ENCODE measurements at places on chromosomes 6 and 20.

DNA sequence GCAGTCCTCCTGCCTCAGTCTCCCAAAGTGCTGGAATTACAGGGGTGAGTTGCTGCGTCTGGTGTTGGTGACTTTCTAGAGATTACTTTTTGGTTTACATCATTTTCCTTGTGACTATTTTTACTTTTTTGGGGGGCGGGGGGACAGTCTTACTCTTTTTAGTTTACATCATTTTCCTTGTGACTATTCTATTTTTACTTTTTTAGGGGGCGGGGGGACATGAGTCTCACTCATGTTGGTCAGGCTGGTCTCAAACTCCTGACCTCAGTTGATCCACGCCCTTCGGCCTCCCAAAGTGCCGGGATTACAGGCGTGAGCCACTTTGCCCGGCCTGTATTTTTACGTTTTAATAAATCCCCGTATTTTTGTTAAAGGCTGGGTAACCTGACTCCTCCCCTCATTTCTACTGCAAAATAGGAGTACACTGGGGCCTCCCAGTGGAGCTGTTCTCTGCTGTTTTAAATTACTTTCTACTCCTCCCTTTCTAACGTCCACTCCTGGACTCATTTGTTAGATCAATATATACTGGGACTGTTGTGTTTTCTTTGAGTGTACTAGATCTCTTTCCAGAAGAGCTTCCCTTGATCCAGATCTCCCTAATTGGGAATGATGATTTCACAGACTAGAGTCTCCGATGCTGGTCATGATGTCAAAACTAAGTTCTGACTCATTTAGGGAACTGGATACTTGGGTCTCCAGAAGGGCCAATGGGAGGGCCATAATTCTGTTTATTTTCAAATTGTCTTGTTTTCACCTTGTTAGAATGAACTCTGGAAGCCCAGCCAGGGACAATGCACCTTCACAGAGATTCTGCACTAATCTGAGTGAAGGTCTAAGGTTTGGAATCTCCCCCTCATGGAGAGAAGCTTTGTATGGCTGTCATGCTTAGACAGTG is 9.2 kb downstream of the HSPA1B start:
- no peak for DNase-seq

DNA sequence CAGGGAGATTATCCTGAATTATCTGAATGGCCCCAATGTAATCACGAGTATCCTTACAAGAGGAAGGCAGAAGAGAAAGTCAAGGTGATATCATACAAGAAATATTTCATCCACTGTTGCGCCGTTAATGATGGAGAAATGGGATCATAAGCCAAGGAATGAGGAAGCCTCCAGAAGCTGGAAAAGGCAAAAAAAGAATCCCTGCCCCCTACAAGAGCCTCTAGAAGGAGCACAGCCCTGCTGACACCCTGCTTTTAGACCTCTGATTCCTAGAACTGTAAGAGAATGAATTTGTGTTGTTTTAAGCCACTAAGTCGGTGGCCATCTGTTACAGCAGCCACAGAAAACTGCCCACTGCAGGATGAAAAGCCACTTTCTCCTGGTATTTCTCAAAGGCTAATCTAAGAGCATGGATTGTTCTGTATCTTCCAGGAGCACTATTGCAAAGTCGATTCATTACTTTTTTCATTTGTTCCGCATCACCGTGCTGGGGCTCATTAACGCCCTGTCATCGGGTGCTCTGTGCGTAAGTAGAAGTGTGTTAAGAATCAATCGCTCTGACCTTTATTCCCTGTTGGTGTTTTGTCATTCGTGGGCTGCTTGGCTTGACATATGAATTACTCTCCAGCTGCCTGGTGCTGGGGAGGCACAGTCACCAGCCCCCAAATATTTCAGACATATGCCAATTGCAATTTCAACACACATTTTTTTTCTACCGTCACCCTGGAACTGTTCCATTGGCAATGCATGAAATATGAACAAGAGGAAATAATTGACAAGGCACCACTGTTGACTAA is 117.0 kb downstream of the PCSK2 start:
- no peak for DNase-seq

GRCh38 chr20:12159261-12159660 is 241.6 kb downstream of the BTBD3 start:
- no peak for DNase-seq

- no peak for DNase-seq
These were observed 1323.1 kb upstream of the CITED2 start for GRCh38 chr6:140697585-140697984.

DNA sequence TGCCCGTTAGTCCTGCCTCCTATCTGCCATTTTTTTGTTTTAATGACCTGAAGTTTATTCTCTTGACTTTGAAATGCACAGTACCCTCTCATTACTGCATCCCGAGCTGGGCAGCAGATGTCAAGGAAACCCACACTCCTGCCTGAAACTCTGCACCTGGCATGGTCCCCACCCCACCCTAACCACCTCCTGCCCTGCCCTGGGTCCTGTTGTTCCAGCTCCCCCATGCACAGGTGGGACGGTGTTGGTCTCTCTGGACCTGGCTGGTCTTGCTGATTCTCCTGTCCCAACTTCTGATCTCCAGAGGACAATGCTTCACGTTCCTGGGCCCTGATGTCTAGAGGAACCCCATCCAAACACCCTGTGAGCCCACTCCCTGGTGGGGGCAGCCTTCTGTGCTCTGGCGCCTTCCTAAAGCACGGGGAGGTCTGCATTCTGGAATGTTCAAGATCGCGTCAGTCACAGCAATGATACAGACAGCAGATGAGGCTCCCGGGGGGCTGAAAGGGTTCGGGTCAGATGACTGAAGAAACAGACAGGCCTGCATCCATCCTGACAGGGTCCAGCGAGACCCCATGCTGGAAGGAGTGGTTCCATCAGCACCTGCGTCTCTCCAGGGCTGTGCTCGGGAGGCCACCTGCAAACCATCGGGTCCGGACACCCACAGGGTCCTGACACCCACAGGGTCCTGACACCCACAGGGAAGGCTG is 73.6 kb downstream of the ERMARD start:
- DNase-seq: no peak

DNA sequence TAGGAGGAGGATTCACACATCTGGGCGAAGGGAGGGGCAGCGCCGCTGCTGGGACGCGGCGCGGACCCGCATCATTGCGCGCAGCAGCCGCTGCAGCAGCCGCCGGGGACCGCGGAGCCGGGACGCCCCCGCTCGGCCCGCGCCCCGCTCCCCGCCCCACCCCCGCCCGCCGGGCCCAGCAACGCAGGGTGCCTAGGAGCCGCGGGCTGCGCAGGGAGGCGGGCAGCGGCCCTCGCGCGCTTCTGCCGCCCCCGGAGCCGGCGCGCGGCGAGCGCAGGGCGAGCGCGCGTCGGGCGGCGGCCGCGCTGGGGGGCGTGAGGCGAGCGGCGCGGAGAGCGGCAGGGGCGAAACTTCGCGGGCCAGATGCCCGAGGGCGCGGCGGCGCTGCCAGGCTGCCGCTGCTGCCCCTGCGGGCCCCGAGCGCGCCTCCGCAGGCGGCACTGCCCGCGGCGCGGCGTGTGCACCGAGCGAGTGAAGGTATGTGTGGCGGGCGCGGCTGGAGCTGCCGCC is at the start of gene NKAIN2:
Gene NKAIN2 (plus strand): TSS at position 362 of the 510 bp plus-strand sequence.
- DNase-seq: no peak

DNA sequence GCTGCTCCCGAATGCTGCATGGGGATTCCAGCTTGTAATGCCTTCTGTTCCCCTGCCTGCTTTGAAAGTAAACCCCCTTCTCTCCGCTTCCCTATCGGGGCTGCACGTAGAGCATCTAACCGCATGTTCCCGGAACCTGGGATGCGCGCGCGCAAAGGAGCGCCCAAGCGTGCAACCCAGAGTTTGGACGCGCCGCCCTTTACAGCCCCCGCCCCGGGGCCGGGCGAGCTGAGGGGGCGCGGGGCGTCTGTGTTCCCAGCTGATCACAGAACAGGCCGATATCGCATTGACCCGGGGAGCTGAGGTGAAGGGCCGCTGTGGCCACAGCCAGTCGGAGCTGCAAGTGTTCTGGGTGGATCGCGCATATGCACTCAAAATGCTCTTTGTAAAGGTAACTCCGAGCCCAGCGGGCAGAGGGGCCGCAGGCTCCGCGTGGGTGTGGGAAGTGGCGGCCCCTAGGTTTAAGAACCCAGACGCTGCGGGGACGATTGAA is 1.4 kb downstream of the LAMP5 start:
- no peak for DNase-seq

GRCh38 chr20:10637563-10637962 is 36.2 kb downstream of the JAG1 start:
- no peak for DNase-seq

GRCh38 chr6:47414423-47415167 is 63.0 kb upstream of the CD2AP start:
- DNase-seq: no peak

DNA sequence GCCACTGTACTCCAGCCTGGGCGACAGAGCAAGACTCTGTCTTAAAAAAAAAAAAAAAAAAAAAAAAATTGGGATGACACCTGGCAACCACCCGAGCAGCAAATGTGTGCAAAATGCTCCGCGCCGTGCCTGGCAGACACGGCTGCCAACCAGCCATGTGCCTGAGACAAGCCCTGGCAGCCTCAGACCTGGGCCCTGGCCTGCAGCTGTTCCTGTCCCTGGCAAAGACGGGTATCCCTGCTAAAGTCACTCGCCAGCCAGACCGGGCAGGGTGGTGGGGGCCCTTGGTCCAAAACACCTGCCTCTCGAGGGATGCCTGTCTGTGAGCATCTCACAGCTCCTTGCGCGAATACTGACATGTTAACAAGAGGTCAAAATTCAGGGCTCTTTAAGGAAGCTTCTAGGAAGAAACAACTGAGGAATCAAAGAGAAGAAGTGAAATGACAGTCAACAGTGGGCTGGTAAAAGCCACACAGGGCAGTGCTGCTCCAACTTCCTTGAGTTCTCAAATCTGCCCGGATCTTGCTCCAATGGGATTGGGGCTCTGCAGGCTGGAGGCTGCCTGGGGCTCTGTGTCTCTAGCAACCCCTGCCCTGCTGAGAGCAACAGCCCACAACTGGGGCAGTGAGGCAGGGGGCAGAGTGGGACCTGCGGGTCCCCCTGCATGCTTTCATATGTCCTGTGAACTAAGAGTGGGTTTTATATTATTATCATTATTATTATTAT is 53.4 kb downstream of the SYTL3 start:
- no peak for DNase-seq

- DNase-seq: no peak
These were observed 147.3 kb downstream of the DLL1 start for GRCh38 chr6:170143401-170144150.

DNA sequence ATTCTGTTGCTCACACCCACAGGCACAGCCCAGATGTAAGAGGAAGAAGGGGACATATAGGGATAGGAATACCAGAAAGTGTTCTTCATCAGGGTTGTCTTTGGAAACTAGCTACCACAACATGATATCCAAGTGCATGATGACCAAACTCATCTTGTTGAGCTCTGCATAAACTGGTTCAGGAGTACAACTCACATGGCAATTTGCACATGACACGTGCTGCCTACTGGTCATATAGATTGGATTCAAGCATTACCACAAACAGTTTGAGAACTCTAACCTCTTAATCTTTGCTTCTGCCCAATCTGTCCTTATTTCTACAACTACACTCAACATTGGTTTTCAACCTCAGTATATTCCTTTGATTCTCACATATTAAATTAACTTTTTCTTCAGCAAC is 184.7 kb upstream of the PCSK2 start:
- DNase-seq: no peak

GRCh38 chr6:75450903-75451302 is 42.7 kb downstream of the FILIP1 start:
- no peak for DNase-seq

- DNase-seq: no peak
These were observed 38.4 kb downstream of the LCA5 start for GRCh38 chr6:79498842-79499241.
